ENCODE measurements at places on chromosomes 7 and 10. TPM values are rescaled to one million over a fixed set of nuclear protein-coding genes. Genes with fewer than 3 reads are reported as not detected.
A peak's percentile ranks its signal among the peaks of the same experiment; 100 is the strongest.

DNA sequence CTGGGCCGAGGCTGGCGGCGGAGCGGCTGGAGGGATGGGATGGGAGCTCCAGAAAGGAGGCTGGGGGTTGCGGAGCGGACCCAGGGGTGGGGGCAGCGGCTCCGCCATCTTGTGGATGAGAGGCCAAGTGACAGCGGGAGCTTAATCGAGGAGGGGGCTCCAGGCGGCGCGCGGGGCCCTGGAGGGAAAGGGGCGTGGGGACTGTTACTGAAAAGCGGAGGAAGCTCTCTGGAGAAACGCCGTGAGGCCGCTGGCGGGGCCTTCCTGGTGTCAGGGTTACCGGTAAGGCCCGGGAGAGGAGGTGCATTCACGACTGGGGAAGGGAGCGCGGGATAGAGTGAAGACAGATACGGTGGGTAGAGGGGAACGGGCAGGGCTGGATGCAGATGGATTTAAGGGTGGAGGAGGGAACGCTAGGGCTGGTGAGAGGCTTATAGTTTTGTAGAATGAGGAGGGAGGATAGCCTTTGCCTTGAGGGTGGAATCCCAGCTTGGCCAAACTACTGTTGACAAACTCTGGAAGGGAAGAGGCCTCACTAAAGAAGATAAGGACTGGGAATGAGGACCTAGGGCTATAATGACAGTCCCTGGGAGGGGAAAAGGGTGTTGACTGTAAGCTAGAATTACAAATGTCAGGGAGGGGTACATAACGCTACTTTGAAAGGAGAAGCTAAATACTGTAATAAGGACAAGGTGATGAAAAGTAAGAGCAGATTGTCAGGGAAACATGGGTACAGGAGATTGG lies 535 bp downstream of the BTRC start:
- H3K4me3 ChIP-seq, result peak overlapping the region; percentile 76
- H3K4me1 ChIP-seq, result no peaks in the 10 kb centered on the region
- H3K36me3 ChIP-seq, result no peaks in the 10 kb centered on the region

DNA sequence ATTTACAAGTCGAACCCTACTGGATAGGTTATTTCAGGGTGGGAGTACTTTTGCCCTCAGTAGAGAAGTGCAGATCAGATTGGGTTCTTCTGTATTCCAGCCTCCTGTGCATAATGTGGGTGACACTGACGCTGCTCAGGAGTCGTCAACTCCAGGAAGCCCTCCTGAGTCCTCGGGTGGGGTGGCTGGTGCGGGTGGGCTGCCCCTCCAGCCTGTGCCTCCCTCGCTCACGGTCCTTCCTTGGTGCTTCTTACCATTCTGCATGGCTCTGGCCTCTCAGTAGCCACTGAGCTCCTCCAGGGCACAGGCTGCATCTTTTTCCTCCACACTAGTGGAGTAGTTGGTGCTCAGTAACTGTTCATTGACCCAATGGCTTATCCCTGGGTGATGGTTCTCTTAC lies 4.3 kb downstream of the CDH23 start:
- no peak overlapping the region for H3K27ac ChIP-seq
- H3K27me3 ChIP-seq, result peaks cover 17% of the 10 kb centered on the region
- H3K4me3 ChIP-seq, result no peak overlapping the region

GRCh38 chr7:106560482-106560881 lies 100.5 kb downstream of the CCDC71L start:
- no peak for DNase-seq
- H3K4me1 ChIP-seq, result no peaks in the 10 kb centered on the region
- no peaks in the 10 kb centered on the region for H3K36me3 ChIP-seq
- H3K27ac ChIP-seq, result no peak overlapping the region

The MYH16 gene
- not detected for total RNA-seq

The FZD8 gene
- total RNA-seq, result 11.0 TPM

- H3K36me3 ChIP-seq, result no peaks in the 10 kb centered on the region
- no peak overlapping the region for H3K4me3 ChIP-seq
- no peaks in the 10 kb centered on the region for H3K4me1 ChIP-seq
- no peak overlapping the region for H3K27ac ChIP-seq
- no peaks in the 10 kb centered on the region for H3K27me3 ChIP-seq
Observed at GRCh38 chr7:110842796-110843195, 248.1 kb upstream of the LRRN3 start.

The EPO gene
- total RNA-seq, result not detected

The OR9A2 gene
- total RNA-seq, result not detected

DNA sequence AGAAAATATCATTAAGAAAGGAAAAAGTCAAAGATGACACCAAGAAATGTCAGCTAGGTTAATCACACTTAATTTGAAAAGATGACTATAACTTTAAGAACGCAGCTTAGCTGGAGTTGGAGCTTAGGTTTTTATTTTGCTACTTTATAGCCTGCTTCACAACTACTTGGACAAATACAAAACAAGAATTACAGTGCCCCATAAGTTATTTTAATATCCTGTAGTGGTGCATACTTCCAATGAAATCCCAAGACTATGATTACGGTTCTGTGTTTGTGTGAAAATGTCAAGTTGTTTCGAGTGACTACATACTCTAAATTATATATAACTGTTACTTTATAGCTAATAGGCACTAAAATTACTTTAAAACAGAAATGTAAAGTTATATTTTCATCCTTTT lies 244.6 kb upstream of the MGMT start:
- no peak overlapping the region for H3K27ac ChIP-seq
- H3K27me3 ChIP-seq, result no peaks in the 10 kb centered on the region
- H3K4me1 ChIP-seq, result no peaks in the 10 kb centered on the region
- H3K4me3 ChIP-seq, result no peak overlapping the region

DNA sequence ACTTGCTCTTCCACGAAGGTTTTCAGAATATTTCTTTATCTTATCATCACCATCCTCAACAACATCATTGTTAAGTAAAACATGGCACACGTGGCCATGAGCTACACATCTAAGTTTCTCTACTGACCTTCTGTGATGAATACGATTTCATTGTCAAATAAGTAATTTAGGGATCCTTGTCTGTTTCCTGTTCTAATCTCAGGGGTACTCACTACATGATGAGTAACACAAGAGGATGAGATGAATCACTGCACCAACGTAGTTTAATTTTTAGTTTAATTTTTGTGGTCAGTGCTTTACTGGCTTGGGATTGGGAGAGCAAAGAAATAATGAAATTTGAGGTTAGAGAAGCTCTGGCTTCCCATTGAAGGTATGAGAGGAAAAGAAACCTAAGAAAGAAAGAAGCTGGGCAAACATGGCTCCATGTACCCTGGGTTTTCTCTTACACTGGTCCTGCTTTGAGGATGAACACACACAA lies 461.9 kb upstream of the KLF6 start:
- H3K27me3 ChIP-seq, result no peaks in the 10 kb centered on the region
- peaks cover 4% of the 10 kb centered on the region for H3K4me1 ChIP-seq
- no peak overlapping the region for H3K27ac ChIP-seq
- no peak for DNase-seq
- H3K4me3 ChIP-seq, result no peak overlapping the region

The GTF2IRD1 gene
- 29.5 TPM for total RNA-seq

The TMEM229A gene
- total RNA-seq, result not detected

DNA sequence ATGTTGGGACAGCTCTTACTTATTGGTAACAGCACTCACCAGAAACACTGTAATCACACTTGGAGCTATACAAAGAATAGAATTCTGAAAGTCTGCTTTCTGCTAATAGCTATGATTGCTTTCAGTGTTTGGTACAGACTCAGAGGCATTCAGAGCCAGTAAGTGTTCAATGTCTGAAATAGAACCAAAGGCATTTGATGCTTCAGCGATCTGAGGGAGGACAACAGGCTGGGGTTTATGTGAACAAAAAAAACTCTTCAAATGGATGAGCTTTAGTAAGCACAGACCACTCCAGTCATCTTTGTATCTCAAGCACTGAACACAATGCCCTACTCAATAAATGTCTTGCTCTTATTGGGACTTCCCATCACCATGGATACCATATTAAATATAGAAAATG lies 322.8 kb upstream of the GRM3 start:
- H3K4me1 ChIP-seq, result no peaks in the 10 kb centered on the region
- no peak overlapping the region for H3K4me3 ChIP-seq
- DNase-seq, result no peak
- H3K27ac ChIP-seq, result no peak overlapping the region
- H3K36me3 ChIP-seq, result no peaks in the 10 kb centered on the region

GRCh38 chr7:2445898-2446555 lies 30.2 kb downstream of the GRIFIN start:
- no peak overlapping the region for H3K27ac ChIP-seq
- no peaks in the 10 kb centered on the region for H3K4me1 ChIP-seq

DNA sequence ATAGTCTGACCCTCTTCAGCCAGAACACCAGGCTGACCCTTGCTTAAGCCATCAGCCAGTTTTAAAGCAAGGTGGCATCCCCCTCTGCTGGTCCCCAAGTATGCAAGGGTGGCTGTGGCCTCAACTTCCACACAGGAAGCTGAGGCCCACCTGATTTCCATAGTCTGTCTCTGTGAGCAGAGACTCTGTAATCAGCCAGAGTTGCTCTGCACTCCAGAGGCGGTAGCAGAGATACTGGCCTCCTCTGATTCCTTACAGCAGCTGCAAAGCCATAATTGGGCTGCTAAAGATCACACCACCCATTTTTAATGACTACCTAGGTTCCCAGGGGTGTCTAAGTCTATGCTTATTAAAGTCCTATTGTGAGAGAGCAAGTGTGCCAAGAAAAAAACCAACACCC lies 1.8 kb downstream of the PDAP1 start:
- DNase-seq, result no peak
- H3K36me3 ChIP-seq, result peaks cover 8% of the 10 kb centered on the region
- H3K4me3 ChIP-seq, result no peak overlapping the region
- peaks cover 12% of the 10 kb centered on the region for H3K4me1 ChIP-seq
- H3K27ac ChIP-seq, result no peak overlapping the region

GRCh38 chr10:60803433-60803832 lies 25.2 kb downstream of the CDK1 start:
- no peak overlapping the region for H3K27ac ChIP-seq
- no peaks in the 10 kb centered on the region for H3K4me1 ChIP-seq
- no peaks in the 10 kb centered on the region for H3K36me3 ChIP-seq
- DNase-seq, result no peak

GRCh38 chr10:65907199-65907712 lies 1018.6 kb upstream of the LRRTM3 start:
- no peaks in the 10 kb centered on the region for H3K27me3 ChIP-seq
- DNase-seq, result no peak
- no peaks in the 10 kb centered on the region for H3K36me3 ChIP-seq
- H3K4me1 ChIP-seq, result no peaks in the 10 kb centered on the region

The AQP1 gene
- 47.4 TPM for total RNA-seq

GRCh38 chr10:59817773-59818172 lies 64.5 kb upstream of the MRLN start:
- H3K27me3 ChIP-seq, result no peaks in the 10 kb centered on the region
- H3K4me1 ChIP-seq, result no peaks in the 10 kb centered on the region
- H3K27ac ChIP-seq, result no peak overlapping the region
- no peak for DNase-seq

DNA sequence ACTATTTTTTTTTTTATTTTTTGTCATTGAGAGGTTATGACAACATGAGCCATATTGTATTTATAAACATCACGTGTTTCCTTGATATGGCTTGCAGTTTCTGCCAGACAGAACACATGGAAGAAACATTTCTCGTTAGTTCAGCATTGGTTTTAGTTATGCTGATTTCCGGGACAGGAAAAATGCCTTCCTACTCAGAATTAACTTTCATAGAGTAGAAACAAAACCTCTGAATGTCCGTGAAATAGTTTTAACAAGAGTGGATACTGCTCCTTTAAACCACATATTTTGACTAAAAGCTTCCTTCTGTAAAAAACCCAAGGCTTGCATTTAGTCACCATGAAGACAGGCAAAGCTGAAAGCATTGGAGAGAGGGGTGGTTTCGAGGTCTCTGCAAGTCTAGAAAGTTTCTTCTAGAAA lies 240.4 kb downstream of the KIAA1217 start:
- H3K27me3 ChIP-seq, result no peaks in the 10 kb centered on the region
- no peaks in the 10 kb centered on the region for H3K36me3 ChIP-seq
- H3K4me1 ChIP-seq, result peaks cover 4% of the 10 kb centered on the region
- peak overlapping the region; percentile 8 for H3K27ac ChIP-seq

DNA sequence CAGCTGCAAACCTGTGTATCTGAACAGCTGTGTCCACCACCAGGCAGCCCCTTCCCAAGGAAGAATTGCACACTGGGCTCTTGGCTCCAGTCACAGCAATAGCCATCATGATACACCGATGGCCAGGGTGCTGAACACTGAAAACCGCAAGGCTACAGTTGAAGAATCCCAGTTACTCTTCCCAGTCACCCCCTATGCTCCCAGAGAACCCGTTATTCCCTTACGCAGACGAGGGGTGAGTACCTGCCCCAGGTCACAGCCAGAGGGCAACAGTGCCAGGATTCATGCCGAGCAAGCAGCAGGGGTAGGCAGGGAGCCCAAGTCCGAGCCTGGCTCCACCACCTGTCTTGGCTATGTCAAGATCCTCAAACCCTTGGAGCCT lies 57.8 kb downstream of the RASGEF1A start:
- H3K27me3 ChIP-seq, result no peaks in the 10 kb centered on the region
- H3K4me3 ChIP-seq, result no peak overlapping the region
- no peaks in the 10 kb centered on the region for H3K36me3 ChIP-seq
- H3K27ac ChIP-seq, result no peak overlapping the region

DNA sequence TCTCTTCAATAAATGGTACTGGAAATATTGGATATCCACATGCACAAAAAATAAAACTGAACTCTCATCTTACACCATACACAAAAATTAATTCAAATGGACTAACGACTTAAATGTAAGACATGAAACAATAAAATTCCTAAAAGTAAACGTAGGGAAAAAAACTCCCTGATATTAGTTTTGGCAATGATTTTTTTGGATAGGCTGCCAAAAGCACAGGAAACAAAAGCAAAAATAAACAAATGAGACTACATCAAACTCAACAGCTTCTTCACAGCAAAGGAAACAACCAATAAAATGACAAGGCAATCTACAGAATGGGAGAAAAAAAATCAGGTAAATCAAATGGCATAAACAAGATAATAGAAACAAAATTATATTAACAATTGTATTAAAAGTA lies 65.7 kb downstream of the ORC5 start:
- H3K4me3 ChIP-seq, result no peak overlapping the region
- no peak overlapping the region for H3K27ac ChIP-seq

The CYP26C1 gene
- not detected for total RNA-seq

The OLAH gene
- total RNA-seq, result not detected

DNA sequence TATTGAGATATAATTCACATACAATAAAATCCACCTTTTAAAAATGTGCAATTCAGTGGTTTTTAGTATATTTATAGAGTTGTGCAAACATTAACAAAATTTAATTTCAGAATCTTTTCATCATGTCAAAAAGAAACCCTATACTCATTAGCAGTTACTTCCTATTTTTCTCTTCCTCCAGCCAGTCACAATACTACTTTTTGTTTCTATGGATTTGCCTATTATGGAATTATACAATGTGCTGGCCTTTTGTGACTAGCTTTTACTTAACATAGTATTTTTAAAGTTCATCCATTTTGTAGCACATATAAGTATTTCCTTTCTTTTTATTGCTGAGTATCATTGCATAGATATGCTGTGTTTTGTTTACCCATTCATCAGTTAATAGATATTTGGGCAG lies 199.9 kb upstream of the IMMP2L start:
- H3K27me3 ChIP-seq, result no peaks in the 10 kb centered on the region
- no peaks in the 10 kb centered on the region for H3K4me1 ChIP-seq
- no peaks in the 10 kb centered on the region for H3K36me3 ChIP-seq
- H3K27ac ChIP-seq, result no peak overlapping the region
- no peak overlapping the region for H3K4me3 ChIP-seq
